Cerebellar cortex (tissue), 1 donor: ENCODE measurements at places on chromosomes 7 and 10.

GRCh38 chr7:127413962-127414361, 21.5 kb upstream of the ZNF800 start:
- no peak for DNase-seq

DNA sequence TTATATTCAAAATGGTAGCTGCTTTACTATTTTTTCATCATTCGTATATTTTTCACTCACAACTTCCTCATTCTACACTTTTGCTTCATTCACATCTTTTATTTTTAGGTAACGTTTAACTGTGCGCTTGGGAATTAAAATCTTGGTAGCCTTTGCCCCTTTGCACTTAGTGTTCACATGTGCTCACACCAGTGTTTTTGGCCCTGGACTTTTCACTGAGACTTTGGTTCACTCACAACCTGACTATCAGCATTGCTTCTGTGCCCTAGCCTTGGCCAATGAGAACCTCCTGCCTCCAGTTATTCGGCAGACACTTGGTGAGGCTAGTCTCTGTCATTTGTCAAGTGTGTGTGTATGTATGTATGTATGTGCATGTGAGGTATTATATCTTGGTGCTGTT, 596.9 kb downstream of the SORCS1 start:
- no peak for DNase-seq

GRCh38 chr10:92785118-92785517, 63.2 kb upstream of the EXOC6 start:
- no peak for DNase-seq

DNA sequence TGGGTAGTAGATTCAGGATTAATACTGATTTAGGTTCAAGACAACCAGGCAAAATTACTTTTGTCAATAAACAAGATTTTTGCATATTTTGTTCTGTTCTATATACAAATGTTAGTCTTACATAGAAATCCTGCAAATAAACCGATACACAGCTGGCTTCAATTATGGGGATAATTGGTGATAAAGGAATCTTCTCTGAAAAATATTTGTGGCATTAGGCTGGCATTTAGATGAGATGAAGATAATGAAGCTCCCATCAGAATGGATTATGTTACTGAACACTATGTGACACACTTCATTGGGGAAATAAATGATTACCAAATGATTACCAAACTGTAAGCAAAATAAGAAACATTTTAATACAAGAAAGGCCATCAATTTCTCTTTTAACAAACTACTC, 65.8 kb downstream of the NT5C2 start:
- DNase-seq = no peak

- DNase-seq = no peak
Measured at GRCh38 chr7:124423863-124424262, 341.7 kb downstream of the GPR37 start.

GRCh38 chr10:133397938-133398337, 4.0 kb downstream of the MTG1 start:
- DNase-seq = no peak

GRCh38 chr10:86436963-86437362, 70.4 kb upstream of the GRID1 start:
- DNase-seq = no peak

- DNase-seq = no peak
Measured at GRCh38 chr10:129973674-129974059, 9.6 kb upstream of the EBF3 start.

DNA sequence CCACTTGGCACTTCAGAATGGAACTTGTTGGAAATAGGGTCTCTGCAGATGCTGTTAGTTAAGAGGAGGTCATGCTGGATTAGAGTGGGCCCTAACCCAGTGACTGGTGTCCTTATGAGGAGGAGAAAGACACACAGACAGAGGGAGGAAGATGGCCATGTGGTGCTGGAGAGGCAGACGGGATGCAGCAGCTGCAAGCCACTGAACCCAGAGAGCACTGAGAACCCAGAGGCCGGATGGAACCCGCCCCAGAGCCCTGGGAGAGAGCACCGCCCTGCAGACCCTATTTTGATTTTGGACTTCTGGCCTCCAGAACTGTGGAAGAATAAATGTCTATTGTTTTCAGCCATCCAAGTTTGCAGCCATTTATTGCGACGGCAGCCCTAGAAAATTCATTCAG, 58.0 kb upstream of the EBF3 start:
- DNase-seq = no peak

DNA sequence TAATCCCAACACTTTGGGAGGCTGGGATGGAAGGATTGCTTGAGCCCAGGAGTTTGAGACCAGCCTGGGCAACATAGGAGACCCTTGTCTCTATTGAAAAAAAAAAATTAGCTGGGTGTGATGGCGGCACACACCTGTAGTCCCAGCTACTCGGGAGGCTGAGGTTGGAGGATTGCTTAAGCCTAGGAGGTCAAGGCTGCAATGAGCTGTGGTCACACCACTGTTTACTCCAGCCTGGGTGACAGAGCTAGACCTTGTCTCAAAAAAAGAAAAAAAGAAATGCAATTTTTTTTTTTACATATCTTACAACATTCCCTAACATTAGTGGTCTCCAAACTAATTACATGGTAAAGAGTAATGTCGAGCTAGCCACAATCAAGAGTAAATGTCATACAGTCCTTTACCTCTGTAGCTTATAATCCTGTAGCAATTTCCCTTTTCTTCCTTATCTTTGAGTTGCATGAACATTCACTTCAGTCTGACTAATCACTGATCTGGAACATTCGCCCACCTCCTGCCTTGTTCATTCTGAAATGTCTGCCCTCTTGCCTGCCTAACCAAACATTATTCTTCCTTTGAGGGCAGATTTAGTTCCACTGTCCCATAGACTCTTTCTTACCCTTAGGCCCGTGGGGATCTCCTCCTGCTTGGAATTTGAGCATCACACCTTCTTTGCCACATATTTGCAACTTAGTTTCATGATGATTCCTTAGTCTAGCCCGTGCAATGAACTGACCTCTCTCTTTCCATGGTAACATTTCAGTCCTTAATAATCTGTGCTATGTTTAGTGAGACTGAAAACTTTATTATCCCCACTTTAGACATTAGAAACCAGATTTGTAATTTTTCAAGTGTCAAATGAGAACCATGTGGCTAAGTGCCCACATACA, 4.8 kb upstream of the VCL start:
- no peak for DNase-seq

- peak; percentile 13 for DNase-seq
Measured at GRCh38 chr10:99172128-99172738, 63.4 kb downstream of the HPSE2 start.

- no peak for DNase-seq
Measured at GRCh38 chr10:59281861-59282260, 80.5 kb downstream of the FAM13C start.

- DNase-seq = no peak
Measured at GRCh38 chr7:96770758-96771157, 61.1 kb upstream of the SEM1 start.

DNA sequence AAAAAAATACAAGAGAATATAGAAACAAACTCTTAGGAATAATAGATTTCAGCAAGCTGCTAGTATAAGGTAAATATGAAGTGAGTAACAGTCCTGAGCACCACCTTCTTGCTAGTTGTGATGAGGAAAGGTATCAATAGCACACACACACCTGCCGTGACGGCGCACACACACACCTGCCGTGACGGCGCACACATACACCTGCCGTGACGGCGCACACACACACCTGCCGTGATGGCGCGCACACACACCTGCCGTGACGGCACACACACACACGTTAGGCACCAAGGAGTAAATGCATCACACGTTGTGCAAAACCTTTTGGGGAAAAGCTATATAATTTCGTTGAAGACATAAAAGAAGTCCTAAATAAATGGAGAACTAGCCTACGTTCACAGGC, 4.7 kb upstream of the JAKMIP3 start:
- DNase-seq = no peak

DNA sequence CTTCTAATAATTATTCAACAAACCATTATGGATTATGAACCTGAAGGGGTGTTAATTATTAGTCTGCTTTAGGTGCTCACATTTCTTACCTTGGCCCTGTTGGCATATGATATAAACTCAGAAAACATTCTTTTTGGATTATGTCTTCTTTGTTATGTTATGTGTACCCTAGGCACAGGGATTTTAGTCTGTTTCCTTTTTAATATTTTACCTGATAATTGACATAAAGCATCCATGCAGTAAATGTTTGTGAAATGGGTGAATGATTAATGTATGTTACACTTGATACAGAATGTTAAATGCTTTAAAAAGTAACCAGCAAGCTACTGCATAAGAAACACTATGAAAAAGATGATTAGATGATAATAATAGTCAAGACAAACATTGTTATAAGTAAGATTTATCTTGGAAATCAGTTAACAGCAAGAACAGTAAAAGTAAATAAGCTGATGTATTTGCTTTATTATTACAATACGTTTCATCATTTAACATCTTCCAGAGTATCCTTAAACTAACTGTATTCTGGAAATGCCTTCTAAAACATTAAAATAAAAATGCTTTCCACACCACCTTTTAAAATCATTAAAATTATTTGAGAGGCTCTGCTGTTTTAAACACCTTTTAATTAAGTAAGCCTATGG, 204.7 kb downstream of the RELN start:
- no peak for DNase-seq

DNA sequence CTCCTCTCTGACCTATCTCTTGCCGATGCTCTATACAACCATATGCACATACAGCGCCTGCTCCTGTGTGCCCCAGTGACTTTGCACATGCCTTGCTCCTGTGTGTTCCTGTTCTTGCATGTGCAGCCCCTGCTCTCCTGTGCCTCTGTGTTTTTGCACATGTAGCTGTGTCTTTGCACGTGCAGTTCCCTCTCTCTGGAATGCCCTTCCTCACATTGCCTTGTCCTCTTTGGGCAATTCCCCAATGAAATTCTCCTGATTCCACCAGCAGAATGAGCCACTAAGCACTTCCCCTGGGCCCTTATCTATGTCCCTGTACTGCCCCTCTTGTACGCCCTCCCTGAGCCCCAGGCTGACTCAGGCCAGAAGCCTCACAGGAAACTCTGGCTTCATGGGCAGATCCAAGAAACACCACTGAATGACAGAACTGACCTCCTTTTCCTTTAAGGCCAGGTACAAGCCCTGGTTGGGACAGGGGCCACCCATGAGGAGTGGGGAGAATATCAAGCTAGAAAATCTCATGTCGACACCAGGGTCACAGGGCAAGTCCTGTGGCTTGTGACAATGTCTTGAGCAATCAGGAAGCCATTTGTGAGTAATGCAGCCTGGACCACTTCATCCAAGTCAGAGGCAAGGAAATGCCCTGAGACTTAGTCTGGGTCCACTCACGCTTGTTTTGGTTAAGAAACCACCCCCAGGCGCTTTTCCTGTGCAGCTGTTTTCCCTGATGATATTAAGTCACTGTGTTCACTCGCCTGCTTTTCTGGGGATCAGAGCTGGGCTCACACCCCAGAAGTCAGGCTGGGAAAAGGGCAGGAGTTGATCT, 1.9 kb upstream of the ARHGAP22 start:
- DNase-seq = no peak

GRCh38 chr10:25758041-25758457, 176.0 kb upstream of the MYO3A start:
- peak; percentile 52 for DNase-seq

DNA sequence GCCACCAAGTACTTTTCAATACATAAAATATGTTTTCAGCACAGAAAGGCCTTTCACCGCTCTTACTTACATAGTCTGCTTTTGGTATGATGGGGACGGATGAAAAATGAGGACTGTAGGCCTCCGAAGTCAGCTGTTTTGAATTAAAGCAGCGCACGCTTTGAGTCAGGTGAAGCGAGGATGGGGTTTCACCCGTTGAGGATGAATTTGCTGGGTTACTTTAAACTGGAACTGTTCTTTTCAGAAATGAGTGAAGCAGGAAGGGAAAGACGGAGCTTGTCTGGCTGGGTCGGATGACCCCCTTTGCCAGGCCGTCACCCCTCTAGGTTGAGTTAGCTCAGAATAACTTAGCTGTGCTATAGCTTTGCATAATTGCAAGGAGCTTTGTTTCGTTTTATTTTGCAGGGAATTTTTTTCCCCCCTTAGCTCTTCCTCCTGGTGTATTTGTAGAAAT, 40.0 kb downstream of the CUX1 start:
- DNase-seq = no peak

DNA sequence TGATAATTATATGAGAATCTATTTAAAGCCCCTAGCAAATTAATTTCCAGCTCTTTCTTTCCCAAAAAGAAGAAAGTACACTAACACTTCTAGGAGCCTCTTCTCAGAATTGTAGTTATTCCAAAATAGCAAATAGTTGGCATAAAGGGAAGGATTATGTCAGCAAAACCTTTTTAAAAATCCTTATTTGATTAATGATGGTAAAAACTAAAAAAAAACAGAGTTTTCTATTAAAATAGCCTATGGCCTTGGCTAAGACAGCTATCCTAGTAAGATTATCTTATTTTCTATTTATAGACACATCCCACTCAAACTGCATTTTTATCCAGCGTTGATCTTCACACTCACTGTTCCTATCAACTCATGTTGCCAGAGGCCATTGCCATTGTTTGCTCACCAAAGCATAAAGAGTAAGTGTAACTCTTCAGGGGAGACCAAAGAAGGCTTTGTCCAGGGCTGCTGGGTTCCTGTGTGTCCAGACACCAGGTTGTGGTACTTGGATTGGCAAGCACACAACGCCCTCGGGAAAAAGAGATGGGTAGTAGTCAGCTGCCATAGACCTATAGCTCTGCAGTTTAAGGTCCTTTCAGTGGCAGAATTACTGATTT, 31.5 kb downstream of the ACTA2 start:
- DNase-seq = no peak

- DNase-seq = no peak
Measured at GRCh38 chr7:70893422-70893821, 238.5 kb upstream of the GALNT17 start.

- no peak for DNase-seq
Measured at GRCh38 chr10:56633876-56634452, 272.9 kb upstream of the ZWINT start.

DNA sequence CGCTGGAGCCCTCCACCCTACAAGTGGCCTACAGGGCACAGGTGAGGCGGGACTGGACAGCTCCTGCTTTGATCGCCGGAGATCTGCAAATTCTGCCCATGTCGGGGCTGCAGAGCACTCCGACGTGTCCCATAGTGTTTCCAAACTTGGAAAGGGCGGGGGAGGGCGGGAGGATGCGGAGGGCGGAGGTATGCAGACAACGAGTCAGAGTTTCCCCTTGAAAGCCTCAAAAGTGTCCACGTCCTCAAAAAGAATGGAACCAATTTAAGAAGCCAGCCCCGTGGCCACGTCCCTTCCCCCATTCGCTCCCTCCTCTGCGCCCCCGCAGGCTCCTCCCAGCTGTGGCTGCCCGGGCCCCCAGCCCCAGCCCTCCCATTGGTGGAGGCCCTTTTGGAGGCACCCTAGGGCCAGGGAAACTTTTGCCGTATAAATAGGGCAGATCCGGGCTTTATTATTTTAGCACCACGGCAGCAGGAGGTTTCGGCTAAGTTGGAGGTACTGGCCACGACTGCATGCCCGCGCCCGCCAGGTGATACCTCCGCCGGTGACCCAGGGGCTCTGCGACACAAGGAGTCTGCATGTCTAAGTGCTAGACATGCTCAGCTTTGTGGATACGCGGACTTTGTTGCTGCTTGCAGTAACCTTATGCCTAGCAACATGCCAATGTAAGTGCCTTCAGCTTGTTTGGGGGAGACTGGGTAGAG, at the start of gene COL1A2:
TSS of gene COL1A2 (plus strand) at position 459 of the 704 bp plus-strand sequence. CDS start at position 596, 137 bp downstream.
- DNase-seq = no peak
